Activated T-helper 2 cell treated with anti-CD3 and anti-CD28 coated beads, Interferon-gamma antibody, Interleukin-2, Interleukin-4, amounts not matched to agents 10 μg/mL and 5 μg/mL and 100 μg/mL, durations not matched to agents 14 hours and 24 hours and 36 hours (primary cell): ENCODE measurements at places on chromosomes 3 and 15. TPM values are rescaled to one million over a fixed set of nuclear protein-coding genes. Genes with fewer than 3 reads are reported as not detected.

- peaks cover 5% of the 10 kb centered on the region for H3K4me1 ChIP-seq
- no peaks in the 10 kb centered on the region for H3K36me3 ChIP-seq
- H3K27me3 ChIP-seq: peaks cover 64% of the 10 kb centered on the region
- DNase-seq: no peak
- no peak overlapping the region for H3K27ac ChIP-seq
These were observed 68.8 kb downstream of the ANXA2 start for GRCh38 chr15:60328852-60329443.

MELTF gene
- total RNA-seq: 7.2 and 7.6 TPM in 2 replicates

GLDN gene
- 0.34 and 0.62 TPM in 2 replicates for total RNA-seq

- H3K4me3 ChIP-seq: no peak overlapping the region
- no peak for DNase-seq
- H3K27me3 ChIP-seq: no peaks in the 10 kb centered on the region
- H3K36me3 ChIP-seq: no peaks in the 10 kb centered on the region
These were observed 383.4 kb upstream of the ARRDC4 start for GRCh38 chr15:97576929-97577645.

DNA sequence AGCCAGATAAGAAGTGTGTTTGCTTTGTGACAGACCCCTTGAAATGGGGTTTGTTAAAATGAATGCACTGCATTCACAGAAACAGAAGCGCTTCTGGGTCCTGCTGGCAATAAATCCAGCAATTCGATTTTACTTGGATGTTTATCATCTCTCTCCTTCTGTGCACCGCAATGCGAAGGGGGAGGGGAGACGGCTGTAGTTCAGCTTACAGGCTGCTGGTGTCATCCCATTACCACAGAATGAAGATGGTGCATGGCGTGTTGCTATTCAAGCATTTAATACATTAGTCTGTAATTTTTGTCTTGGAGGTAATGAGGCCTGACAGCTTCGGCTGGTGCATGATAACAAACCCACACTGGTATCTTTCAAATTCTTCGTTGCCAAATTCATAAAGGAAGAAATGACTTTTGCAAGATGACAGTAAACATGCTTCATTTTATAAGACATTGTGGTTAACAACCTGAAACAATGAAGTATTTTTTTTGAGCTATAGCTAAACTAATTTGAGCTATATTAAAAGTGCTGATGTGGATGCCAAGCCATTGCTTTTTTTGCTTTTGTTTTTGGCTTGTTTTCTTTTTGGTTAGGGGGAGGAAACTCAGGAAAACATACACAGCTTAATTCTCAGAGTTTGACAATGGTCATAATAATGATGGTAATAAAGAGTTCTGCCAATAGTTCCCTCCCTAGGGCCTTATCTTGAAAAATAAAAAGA lies 418.3 kb downstream of the OTOL1 start:
- H3K27ac ChIP-seq: no peak overlapping the region
- no peaks in the 10 kb centered on the region for H3K36me3 ChIP-seq
- no peaks in the 10 kb centered on the region for H3K27me3 ChIP-seq
- no peaks in the 10 kb centered on the region for H3K4me1 ChIP-seq
- H3K4me3 ChIP-seq: no peak overlapping the region
- DNase-seq: no peak

- peaks cover 1% of the 10 kb centered on the region for H3K4me1 ChIP-seq
- no peaks in the 10 kb centered on the region for H3K36me3 ChIP-seq
- H3K27ac ChIP-seq: no peak overlapping the region
- no peak for DNase-seq
- H3K27me3 ChIP-seq: peaks cover 7% of the 10 kb centered on the region
These were observed 123.7 kb downstream of the MTHFS start for GRCh38 chr15:79773128-79773527.

SAMMSON gene
- not detected in 2 replicates for total RNA-seq

DNA sequence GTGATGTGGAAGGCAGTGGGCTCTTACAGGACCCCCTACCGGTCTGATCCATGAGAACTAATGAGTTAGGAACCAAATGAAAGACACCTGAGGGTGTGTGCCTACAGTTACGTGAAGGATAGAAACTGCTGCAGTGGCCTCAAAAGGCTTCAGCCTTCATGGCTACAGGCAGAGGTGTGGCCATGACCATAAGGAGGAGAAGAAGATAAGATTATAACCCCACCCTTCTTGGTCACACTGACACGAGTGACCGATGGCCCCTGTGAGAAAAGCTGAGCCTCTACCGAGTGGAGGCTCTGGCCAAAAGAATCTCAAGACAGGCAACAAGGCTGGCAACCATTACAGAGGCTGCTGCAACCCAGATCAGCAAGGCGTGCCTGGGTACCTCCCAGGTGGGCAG lies 6.3 kb downstream of the RFT1 start:
- H3K4me1 ChIP-seq: peaks cover 3% of the 10 kb centered on the region
- peaks cover 56% of the 10 kb centered on the region for H3K36me3 ChIP-seq
- H3K27ac ChIP-seq: no peak overlapping the region
- no peaks in the 10 kb centered on the region for H3K27me3 ChIP-seq
- no peak for DNase-seq

GRCh38 chr15:49721621-49722020 lies 100.8 kb downstream of the DTWD1 start:
- no peaks in the 10 kb centered on the region for H3K4me1 ChIP-seq
- H3K27ac ChIP-seq: no peak overlapping the region
- no peak overlapping the region for H3K4me3 ChIP-seq
- no peaks in the 10 kb centered on the region for H3K36me3 ChIP-seq

PLSCR2 gene
- total RNA-seq: not detected in 2 replicates

- H3K27me3 ChIP-seq: no peaks in the 10 kb centered on the region
- H3K36me3 ChIP-seq: peaks cover 64% of the 10 kb centered on the region
- peak overlapping the region; percentile 31 for H3K4me3 ChIP-seq
- peak overlapping the region; percentile 65 for H3K27ac ChIP-seq
- H3K4me1 ChIP-seq: peaks cover 54% of the 10 kb centered on the region
- no peak for DNase-seq
These were observed 29.1 kb downstream of the ANKRD28 start for GRCh38 chr3:15768421-15769255.

CADPS gene
- total RNA-seq: not detected in 2 replicates

CCR2 gene
- 1.1 TPM in 2 replicates for total RNA-seq

- DNase-seq: no peak
- H3K36me3 ChIP-seq: no peaks in the 10 kb centered on the region
- H3K27ac ChIP-seq: no peak overlapping the region
- H3K4me3 ChIP-seq: no peak overlapping the region
- peaks cover 39% of the 10 kb centered on the region for H3K27me3 ChIP-seq
These were observed 323.5 kb downstream of the UACA start for GRCh38 chr15:70439880-70440279.

DNA sequence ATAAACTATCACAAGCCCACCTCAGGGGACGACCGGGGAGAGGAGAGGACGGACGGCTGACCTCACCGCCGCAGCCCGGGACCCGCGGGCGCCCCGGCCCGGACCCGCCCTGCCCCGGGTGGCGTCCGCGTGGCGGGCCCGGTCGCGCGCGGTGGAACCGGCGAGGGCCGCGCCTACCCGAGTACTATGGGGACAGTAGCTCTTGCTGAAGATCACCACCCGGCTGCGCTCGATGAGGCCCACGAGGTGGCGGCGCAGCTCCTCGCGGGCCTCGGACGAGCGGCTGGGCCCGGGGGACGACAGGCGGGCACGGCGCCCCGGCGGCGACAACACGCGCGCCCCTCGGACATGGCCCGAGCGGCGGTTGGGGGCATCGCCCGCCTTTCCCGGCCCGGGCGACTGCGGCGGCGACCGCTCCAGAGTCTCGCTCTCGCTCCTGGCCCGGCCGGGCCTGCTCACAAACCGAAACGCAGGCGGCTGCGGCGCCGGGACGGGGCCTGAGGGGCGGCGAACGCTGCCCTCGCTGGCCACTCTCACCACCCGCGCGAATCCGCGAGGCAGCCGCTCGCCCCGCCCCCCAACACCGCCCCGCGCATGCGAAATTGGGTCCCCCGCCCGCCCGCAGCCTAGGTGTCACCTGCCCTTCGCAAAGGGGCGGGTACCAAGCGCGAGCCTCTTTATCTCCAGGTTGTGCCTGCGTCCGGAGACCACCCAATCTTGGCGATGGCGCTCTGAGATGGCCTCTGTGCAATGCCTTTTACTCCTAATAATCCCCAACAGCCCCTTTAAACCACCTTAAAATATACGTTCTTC lies at the start of gene TXNRD3:
Gene TXNRD3 (minus strand): TSS at position 554 of the 813 bp plus-strand sequence.
- peaks cover 4% of the 10 kb centered on the region for H3K4me1 ChIP-seq
- H3K36me3 ChIP-seq: no peaks in the 10 kb centered on the region
- peak; percentile 37 for DNase-seq
- H3K27ac ChIP-seq: no peak within 1 kb of the TSS
- H3K27me3 ChIP-seq: peaks cover 39% of the 10 kb centered on the region

FGF12 gene
- not detected in 2 replicates for total RNA-seq

DNA sequence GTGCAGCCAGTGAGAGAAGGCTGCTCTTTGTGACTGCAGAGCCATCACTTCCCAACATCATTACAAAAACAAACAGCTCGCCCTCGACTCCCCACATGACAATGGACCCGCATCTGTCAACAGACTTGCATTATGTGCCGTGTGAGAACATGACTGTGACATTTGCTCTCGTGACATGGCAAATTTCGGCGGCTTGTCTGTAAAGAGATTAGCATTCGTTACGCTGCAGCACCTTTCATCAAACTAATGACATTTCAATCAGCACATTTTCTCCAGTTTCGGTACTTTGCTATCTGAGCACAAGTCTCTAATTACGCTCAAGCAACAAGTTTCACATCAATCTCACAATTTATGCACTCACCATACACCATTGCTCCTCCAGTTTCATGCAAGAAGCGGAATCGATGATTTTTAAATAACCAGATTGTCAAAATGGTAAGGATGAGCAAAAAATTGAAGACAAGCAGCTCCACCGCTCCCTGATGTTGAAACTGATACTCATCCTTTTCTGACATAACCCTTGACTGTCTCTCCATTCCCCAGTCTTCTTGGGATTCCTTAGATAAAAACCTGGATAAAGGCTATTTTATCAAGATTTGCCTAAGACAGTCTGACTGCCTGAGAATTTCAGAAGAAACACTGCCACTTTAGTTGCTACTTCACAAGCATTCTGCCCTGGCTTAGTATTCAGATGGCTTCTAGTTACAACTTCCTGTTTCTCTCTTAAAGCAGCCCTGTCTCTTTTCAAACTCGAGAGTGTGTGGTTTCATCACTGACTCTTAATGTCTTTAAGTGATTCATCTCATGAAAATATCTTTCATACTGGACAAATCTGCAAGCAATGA lies at the start of gene SLC9A9:
Gene SLC9A9 (minus strand): TSS at position 682 of the 845 bp plus-strand sequence. CDS start 146 bp downstream, at position 536.
- H3K27ac ChIP-seq: peak within 1 kb of the TSS; percentile 83
- H3K36me3 ChIP-seq: no peaks in the 10 kb centered on the region
- no peak for DNase-seq
- H3K4me1 ChIP-seq: peaks cover 47% of the 10 kb centered on the region

DNA sequence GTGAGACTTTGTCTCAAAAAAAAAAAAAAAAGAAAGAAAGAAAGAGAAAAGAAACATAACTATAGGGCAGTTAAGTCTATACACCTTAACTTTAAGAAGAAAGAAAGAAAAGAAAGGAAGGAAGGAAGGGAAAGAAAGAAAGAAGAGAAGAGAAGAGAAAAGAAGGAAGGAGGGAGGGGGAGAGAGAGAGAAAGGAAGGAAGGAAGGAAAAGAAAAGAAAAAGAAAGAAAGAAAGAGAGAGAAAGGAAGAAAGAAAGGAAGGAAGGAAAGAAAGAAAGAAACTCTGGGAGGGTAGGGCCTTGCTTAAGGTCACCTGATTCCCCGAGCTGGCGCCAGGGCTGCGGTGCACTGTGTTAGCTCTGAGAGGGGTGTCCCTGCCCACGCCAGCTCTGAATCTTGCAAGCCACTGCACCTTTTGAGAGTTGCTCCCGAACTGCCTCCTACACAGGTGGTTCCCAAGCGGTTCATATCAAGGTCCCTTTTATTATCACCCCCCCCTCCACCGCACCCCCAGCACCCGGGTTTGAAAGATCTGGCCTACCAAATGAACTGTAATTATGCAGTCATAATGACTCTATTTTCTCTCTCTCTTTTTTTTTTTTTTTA lies 39.2 kb upstream of the VPS8 start:
- no peak for DNase-seq
- no peaks in the 10 kb centered on the region for H3K36me3 ChIP-seq
- no peak overlapping the region for H3K4me3 ChIP-seq
- H3K27ac ChIP-seq: no peak overlapping the region
- H3K4me1 ChIP-seq: no peaks in the 10 kb centered on the region
- peaks cover 7% of the 10 kb centered on the region for H3K27me3 ChIP-seq

GRCh38 chr3:122943828-122944190 lies 83.8 kb downstream of the SEMA5B start:
- no peak overlapping the region for H3K4me3 ChIP-seq
- peaks cover 10% of the 10 kb centered on the region for H3K27me3 ChIP-seq
- H3K4me1 ChIP-seq: no peaks in the 10 kb centered on the region
- DNase-seq: no peak
- H3K36me3 ChIP-seq: no peaks in the 10 kb centered on the region

DNA sequence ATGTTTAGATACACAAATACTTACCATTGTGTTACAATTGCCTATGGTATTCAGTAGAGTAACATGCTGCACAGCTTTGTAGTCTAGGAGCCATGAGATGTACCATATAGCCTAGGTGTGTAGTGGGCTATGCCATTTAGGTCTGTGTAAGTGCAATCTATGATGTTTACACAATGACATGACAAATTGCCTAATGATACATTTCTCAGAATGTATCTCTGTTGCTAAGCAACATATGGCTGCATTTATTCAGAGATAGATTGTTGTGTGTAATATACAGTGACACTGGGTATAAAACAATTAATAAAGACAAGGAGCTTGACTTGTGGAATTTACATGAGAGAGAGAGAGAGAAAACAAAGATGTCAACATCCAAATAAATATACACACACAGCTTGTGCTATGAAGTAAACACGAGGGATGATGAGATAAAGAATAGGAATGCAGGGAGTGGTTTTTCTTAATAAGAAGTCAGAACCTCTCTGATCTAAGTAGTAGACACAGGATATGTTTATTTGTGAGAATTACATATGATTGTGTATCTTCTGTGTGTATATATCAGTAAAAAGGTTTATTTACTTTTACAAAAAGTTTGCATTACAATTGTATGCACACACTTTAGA lies 110.0 kb downstream of the KCNAB1 start:
- DNase-seq: no peak
- no peaks in the 10 kb centered on the region for H3K36me3 ChIP-seq
- no peaks in the 10 kb centered on the region for H3K4me1 ChIP-seq
- H3K27me3 ChIP-seq: peaks cover 6% of the 10 kb centered on the region
- no peak overlapping the region for H3K27ac ChIP-seq

SLC7A14 gene
- total RNA-seq: not detected in 2 replicates

GRCh38 chr3:72134989-72135451 lies 350.1 kb upstream of the PROK2 start:
- peak overlapping the region; percentile 77 for H3K27ac ChIP-seq
- no peaks in the 10 kb centered on the region for H3K36me3 ChIP-seq
- H3K4me3 ChIP-seq: peak overlapping the region; percentile 31
- H3K4me1 ChIP-seq: peaks cover 29% of the 10 kb centered on the region
- no peak for DNase-seq
